ENCODE measurements at places on chromosomes 16 and 17.
A peak's percentile ranks its signal among the peaks of the same experiment; 100 is the strongest.

DNA sequence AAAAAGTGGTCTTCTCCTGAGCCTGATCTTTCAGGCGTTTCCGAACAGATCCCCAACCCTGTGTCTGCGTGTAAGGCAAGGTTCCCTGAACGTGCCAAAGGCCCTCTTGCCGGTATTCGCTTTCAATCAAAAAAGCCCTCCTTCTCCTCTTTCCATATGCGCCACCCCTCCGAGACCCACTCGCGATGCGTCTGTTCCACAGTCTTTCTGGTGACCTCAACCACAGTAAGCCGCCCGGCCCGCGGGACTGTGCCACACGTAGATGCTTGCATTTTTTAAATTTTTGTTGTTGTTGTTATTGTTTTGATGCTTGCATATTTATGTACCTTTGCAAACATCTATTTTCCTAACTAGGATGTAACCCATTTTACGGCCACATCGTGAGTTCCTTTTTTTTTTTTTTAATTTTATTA, 607 bp upstream of the PRPSAP1 start:
- DNase-seq, result no peak

- no peak for DNase-seq
Measured at GRCh38 chr17:58121925-58122324, 26.3 kb upstream of the OR4D1 start.

GRCh38 chr16:85234310-85235204, 122.3 kb upstream of the CIBAR2 start:
- peak; percentile 91 for DNase-seq

GRCh38 chr17:65190467-65191097, 53.4 kb downstream of the RGS9 start:
- DNase-seq, result no peak

- DNase-seq, result no peak
Measured at GRCh38 chr16:11390573-11391495, 45.6 kb downstream of the RMI2 start.

GRCh38 chr17:43911904-43912303, 4.6 kb upstream of the MPP2 start:
- no peak for DNase-seq

DNA sequence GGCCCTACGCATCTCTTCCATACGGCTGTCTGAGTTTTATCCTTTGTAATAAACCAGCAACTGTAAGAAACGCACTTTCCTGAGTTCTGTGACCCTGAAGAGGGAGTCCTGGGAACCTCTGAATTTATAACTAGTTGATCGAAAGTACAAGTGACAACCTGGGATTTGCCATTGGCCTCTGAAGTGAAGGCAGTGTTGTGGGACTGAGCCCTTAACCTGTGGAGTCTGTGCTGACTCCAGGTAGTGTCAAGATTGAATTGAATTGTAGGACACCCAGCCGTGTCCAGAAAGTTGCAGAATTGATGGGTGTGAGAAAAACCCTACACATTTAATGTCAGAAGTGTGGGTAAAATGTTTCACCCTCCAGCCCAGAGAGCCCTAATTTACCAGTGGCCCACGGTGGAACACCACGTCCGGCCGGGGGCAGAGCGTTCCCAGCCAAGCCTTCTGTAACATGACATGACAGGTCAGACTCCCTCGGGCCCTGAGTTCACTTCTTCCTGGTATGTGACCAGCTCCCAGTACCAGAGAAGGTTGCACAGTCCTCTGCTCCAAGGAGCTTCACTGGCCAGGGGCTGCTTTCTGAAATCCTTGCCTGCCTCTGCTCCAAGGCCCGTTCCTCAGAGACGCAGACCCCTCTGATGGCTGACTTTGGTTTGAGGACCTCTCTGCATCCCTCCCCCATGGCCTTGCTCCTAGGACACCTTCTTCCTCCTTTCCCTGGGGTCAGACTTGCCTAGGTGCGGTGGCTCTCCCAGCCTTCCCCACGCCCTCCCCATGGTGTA, 1.5 kb downstream of the GAA start:
- no peak for DNase-seq

DNA sequence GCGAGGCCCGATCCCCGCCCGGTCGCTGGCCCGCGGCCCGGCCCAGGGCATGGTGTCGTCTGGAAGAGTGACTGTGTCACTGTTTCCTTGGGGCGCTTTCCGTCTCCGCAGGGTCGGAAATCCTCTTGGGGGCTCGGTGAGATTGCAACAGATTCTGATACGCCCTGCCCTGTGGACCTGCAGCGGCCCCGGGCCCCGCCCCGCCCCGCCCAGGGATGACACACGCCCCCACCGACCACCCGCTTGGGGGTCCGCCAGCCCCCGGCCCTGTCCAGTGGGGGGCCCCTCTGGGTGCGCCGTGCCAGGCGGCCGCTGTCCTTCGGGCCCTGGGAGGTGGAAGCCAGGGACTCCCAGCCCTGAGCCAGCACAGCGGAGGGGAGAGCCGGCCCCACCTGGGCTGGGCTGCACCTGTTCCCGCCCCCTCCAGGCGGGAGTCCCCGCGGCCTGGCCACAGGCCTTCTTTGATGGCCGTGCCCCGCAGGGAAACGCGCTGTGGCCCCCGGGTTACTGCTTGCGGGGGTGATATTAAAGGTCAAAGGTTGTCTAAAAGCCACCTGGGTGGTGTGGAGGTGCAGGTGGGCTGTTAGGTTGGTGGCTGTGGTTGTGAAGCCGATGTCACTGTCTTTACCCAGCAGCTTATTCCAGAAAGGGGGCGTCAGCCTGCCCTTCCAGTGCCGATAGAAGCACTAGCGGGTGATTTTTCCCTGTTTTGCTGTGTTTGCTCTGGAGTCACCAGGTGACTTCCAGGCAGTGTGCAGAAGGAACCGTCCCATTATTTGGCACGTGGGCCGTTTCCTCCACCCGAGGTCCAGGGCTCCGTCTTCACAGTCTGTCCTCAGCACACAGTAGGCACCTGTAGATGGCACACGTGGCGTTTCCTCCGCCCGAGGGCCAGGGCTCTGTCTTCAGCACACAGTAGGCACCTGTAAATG, 752 bp downstream of the TBC1D24 start:
- no peak for DNase-seq

DNA sequence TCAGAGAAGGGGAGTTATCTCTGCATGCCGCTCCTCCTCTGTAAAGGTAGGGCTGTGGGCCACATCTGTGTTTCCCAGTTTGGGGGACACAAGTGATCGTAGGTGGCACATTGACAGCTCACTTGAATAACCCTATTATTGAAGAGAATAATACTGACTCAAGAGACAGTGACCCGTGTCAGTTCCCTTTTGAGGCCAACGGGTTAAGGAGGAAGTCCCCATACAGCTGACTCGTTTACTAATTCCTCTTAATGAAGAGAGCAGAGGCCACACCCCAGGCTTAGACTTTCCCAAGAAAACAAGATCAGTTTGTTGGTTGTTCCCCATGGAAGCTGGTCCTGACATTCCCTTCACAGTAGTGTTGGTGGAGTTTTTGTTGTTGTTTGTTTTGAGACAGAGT, 33.0 kb downstream of the IL4R start:
- DNase-seq, result no peak

- DNase-seq, result no peak
Measured at GRCh38 chr17:31226373-31226772, 70.7 kb downstream of the OMG start.

DNA sequence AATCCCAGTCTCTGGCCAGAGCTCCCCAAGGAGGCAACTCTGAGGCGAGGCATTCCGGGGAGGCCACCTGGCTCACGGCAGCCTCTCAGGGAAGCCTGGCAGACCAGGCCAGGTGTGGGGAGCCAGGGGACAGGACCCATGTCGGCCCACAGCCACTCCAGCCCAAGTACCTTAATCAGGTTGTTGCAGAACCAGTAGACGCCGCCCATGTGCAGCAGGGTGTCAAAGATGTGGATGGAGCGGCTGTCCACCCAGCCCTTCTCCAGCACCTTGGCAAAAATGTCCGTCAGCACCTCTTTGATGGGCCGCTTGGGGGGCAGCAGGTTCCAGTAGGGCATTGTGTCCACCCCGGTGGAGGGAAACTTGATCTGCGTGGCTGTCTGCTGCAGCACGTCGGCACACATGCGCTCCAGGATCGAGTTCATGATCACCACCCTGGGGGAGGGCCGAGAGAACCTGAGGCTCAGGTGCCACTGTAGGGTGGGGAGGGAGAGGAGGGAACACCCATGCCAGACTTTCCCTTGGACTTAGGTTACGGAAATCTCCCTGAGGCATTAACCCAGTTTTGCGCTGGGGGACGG, 7.8 kb downstream of the CSF3 start:
- DNase-seq, result no peak

DNA sequence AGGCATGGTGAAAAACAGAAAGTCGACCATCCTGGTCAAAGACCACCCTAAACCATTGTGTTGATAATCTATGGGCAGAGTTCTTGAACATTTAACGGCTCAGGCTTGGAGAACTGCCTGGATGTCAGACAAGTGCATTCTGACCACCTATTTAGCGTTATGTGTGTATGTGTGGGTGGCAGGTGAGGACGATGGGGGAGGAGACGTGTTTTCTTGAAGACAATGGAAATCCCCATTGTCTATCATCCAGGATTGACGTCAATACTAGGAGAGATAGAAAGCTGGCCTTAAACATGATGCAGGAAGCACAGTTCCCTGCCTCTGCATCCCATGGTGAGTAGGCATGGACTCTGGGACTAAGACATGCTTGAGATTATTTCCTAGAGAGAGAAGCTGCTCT, 157.4 kb upstream of the MAF start:
- DNase-seq, result no peak

DNA sequence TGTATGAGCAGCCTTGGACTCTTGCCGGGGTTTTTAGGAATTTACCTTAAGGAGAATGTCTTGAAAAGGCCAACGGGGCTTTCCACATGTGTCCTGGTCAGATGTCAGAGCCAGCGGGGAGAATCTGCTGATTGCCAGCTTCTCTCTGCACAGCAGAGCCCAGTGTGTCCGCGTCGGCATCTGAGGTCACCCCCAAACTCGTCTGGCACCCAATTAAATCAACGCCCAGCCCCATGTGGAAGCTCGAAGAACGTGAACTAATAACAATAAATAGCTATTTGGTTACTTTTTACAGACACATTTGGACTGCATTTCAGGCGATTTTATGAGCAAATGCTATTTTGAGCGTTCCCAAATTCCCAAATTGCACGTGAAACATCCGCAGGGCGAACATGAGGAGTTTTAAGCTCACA, 303.5 kb downstream of the FOXL1 start:
- no peak for DNase-seq

DNA sequence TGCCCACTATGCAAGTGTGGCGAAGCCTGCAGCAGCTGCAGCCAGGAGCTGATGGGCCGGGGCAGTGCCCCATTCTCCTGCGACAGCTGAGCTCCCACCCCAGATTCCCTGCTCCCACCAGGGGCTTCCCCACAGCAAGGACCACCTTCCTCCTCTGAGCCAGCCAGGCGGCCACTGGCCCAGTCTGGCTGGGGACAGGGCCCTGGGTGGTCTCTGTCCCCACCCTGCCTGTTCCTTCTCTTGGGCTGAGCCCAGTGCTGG, 5.6 kb upstream of the NPTX1 start:
- no peak for DNase-seq

DNA sequence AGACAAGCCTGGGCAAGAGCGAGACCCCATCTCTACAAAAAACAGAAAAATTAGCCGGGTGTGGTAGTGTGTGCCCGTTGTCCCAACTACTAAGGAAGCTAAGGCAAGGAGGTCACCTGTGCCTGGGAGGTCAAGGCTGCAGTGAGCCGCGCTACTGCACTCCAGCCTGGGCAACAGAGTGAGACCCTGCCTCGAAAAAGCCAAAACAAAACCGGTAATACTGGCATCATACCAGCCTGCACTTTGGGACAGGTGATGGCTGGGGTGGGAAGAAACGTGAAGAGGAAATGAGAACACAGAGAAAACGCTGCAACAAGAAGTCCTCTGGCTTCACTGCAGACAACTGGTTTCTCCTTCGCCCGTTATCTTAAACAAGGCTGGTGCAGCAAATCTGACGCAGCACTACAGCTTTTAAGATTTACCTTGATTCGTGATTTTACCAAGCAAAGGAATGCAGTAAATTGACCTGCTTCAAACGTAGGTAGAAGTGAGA, 725 bp upstream of the CASC3 start:
- DNase-seq, result peak; percentile 15

GRCh38 chr17:8368193-8368592, 8.3 kb downstream of the KRABD2 start:
- no peak for DNase-seq

DNA sequence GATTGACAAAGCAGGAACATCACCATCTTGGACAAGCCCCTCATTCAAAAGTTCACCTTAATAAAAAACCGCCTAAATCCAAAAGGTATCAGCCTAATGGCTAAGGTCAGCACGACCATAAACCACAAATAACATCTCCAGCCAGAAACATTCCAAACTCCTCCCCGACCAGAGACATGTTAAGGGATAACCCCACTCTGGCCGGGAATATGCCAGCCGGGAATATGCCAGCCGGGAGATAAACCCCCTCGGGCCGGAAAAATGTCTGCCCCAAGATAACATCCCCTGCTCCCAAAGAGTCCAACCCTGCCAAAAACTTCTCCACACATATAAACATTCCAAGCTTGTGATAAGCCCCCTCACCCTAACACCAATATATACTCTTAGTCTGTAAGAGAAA, 1.4 kb downstream of the DHX33 start:
- no peak for DNase-seq

GRCh38 chr17:69287168-69287567, 39.8 kb downstream of the ABCA5 start:
- no peak for DNase-seq

DNA sequence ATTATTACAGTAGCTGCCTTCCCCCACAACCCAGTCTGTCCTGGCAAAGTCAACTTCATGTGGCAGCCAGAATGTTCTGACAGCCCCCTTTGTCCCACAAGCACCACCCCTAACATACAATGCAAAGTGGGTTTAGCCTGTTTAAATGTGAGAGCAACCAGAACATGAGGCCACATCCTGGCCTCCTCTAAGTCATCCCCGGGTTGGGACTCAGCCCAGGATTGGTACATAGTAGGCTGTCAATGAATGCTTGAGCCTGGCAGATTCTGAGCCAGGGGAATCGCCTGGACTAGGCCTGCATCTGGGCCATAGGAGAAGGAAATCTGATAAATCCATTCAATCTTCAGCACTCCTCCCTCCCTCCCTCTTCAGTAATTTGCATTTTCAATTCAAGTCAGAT, 4.3 kb upstream of the ITGA3 start:
- DNase-seq, result no peak

DNA sequence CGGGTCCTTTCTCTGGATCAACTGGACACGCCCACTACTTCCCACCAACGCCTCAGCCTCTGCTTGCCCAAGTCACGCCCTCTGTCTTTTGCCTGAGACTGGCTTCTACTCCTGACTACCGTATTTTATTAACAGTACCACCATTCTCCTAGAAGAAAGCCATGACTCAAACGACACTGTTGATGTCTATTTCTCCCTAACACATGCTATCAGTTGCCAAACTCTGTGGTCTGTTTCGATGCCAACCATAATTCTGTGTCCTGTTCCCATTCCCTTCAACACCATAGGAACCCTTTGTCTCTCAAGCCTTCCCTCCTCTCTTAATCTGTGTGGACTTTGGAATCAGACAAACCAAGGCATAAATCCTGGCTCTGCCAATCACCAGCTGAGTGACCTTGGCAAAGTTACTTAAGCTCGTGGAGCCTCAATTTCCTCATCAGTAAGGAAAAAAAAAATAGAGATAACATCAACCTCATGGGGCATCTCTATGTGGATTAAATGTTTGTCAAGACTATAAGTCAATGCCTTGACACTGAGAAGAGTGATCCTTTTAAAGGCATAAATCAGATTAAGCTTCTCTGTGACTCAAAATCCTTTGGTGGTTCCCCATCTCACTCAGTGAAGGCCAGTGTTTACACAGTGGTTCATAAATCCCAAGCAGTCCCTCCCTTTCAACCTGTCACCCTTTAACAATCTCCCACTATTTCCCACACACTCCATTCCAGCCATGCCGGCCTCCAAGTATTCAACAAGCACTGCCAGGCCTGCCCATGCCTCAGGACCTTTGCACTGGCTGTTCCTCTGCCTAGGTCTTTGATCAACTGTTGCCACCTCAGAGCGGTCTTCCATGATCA, 45.6 kb downstream of the ERN1 start:
- no peak for DNase-seq

Data from HAP-1 (cell line).